ENCODE measurements at places on chromosomes 16 and 17.

DNA sequence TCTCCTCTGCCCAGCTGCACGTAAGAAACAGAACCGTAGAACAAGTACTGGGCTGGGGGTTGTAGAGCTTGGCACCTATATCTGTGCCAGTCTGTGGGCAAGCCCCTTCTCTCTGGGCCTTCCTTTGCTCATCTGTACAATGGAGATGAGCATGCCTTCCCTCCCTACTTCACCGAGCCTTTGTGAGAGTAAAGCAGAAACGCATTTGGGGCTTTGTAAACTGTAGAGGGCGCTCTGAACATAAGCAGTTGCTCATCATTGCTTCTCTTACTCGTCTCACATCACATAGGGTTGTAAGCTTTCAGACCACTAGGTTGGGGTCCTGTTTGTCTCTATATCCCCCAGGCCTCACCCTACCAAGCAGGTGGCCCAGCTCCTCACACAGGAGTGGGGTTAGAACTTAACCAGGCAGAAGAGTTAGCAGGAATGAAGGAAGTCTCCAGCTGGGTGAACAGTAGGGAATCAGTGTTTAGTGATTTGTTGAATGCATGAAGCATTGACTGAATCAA lies 15.1 kb downstream of the SAMD14 start:
- DNase-seq = no peak

DNA sequence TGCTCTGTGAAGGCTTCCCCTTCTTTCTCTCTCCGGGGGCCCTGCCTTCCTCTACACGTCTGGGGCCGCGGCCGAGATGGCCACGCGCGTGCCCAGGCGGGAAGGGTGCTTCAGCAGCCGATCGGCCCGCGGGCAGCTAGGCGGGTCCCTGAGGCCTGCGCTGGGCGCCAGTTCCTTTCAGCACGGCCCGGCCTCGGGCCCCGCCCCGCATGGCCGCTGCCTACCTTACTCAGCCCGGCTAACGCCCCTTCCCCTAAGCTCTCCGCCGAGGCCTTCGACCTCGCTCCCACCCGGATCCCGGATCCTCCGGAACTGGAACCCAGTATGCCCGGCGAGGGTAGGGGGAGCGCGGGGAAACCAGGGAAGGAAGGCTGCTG lies 335 bp downstream of the TMEM11 start:
- DNase-seq = no peak

DNA sequence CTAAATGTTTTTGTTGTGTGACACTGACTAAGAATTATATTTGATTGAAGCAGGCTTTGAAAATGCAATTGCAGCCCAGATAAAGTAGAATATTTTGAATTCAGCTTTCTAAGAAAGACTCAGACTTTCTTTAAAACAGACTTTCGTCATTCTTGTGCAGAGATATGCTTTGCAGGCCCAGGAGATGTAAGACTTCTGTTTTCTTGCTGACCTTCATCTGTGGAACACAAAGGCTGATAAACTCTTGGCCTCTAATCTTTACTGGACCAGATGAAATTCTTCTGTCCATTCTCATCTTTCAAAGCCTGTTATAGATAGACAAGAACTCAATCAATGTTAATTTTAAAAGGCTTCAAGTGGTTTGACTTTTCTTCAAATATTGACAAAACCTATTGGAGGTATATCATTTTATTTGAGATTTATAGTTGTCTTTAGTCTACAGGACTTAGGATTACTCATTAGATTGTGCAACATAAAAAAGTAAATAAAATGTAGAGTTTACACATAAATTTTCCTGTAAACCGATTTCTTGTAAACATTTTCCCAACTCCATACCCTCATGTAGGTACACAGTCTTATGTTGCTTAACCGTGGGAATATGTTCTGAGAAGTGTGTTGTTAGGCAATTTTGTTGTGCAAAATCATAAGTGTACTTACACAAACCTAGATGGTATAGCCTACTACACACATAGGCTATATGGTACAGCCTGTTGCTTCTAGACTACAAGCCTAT lies 94.2 kb downstream of the MAP2K4 start:
- no peak for DNase-seq

GRCh38 chr16:74469946-74470478 lies 48.7 kb upstream of the CLEC18B start:
- DNase-seq = no peak

DNA sequence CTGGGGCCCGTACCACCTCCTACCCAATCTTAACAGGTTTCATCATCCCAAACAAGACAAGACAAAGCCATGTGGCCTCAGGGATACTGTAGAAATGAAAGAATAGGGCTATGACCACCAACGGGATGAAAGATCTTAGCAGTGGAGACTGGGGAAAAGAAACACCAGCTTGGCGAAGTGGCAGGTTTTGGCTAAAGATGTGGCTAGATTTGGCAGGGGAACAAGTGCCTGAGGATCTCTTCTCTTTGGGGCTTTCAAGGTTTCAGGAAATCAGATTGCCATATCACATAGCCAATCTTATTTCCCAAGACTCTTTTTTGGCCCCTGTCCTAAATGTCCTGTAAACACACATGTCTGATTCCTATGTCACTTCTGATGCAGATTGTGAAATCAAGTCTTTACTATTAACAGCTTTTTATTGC lies 6.9 kb downstream of the KRT24 start:
- DNase-seq = no peak

DNA sequence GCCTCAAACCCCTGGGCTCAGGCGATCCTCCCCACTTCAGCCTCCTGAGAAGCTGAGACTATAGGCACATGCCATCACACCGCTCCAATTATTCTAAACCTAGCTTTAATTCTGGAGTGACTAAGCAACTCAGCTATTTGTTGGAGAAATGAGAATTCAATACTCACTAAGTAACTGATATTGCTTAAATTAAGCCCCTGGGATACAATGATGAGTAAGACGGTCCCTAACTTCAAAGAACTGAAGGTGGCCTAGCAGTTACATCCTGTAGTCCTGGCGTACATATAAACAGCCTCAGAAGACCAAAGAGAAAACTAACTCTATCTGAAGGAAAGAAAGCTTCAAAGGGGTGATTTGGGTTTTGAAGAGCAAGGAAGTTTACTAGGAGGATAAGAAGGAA lies 25.0 kb downstream of the XPO6 start:
- no peak for DNase-seq

DNA sequence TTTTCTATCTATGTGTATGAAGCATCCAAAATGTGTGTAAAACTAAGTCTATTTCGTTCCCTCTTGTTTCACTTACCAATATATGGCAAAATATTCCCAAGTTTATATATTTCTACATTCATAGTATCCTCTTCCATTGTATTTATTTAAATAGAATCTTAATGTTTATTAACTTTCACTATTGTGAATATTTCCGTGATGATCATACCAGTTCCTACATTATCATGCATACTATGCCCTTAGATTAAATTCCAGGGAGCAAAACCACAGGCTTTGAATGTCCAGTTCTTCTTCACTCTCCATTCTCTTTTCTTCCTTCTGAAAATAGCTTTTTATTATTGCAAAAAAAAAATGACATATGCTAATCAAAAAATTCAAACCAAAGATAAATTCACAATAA lies 4.0 kb downstream of the MAP2K6 start:
- DNase-seq = no peak

DNA sequence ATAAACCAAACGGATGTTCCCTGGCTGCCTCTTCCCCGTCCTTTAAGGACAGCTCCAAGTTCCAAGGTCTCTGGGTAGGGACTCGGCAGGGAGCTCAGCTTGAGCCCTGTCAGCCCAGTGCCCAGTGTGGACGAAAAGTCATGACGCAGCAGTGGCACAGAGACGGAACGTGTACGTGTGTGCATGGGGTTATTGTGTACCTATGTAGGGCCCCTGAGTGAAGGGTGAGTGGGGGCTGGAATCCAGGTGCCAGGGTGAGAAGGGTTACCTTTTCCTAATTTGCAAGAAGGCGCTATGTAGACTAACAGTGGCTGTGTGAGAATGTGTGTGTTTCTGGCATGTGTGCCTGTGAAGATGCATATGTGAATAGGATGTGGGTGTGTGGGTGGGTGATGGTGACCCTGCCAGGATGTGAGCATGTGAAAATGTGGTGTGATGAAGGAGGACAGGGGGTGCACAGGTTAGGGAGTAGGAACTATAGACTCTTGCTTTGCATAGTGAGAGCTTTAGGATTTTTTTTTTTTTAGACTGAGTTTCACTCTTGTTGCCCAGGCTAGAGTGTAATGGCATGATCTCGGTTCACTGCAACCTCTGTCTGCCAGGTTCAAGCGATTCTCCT lies 6.0 kb downstream of the SCN4A start:
- no peak for DNase-seq

- DNase-seq = peak; percentile 43
Measured at GRCh38 chr17:19371259-19372010, 6.9 kb upstream of the MAPK7 start.

DNA sequence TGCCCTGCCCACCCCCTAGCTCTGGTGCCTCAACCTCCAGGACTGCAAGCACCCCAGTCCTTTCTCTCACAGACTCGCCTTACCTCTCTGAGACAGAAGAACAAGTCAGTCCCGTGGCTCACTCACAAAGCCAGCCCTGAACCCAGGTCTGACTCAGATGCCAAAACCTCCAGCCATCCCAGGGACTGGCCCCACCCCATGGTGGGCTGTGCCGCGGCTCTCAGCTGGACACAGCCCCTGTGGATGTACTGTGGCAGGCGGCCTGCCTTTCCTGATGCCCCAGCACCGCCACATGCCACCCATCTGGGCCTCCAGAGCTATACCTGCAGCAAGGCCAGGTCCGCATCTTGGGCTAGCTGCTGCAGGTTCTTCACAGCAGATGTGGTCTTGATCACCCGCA lies 19.8 kb downstream of the MPG start:
- no peak for DNase-seq

GRCh38 chr17:75181110-75181509 lies 1.6 kb downstream of the SUMO2 start:
- DNase-seq = no peak

- no peak for DNase-seq
Measured at GRCh38 chr16:76490036-76490639, 212.9 kb downstream of the CNTNAP4 start.

- DNase-seq = no peak
Measured at GRCh38 chr17:79515646-79516571, 94.9 kb downstream of the RBFOX3 start.

- peak; percentile 97 for DNase-seq
Measured at GRCh38 chr16:85027349-85027957, at the start of gene KIAA0513. Gene KIAA0513, plus strand, starts transcription at chr16:85027795. Its CDS starts 39,277 bp downstream, at chr16:85067072.

- no peak for DNase-seq
Measured at GRCh38 chr17:80339118-80339517, 75.8 kb upstream of the ENDOV start.
